Tibial nerve (tissue), 4 donors: ENCODE measurements at places on chromosomes 16 and 17.

DNA sequence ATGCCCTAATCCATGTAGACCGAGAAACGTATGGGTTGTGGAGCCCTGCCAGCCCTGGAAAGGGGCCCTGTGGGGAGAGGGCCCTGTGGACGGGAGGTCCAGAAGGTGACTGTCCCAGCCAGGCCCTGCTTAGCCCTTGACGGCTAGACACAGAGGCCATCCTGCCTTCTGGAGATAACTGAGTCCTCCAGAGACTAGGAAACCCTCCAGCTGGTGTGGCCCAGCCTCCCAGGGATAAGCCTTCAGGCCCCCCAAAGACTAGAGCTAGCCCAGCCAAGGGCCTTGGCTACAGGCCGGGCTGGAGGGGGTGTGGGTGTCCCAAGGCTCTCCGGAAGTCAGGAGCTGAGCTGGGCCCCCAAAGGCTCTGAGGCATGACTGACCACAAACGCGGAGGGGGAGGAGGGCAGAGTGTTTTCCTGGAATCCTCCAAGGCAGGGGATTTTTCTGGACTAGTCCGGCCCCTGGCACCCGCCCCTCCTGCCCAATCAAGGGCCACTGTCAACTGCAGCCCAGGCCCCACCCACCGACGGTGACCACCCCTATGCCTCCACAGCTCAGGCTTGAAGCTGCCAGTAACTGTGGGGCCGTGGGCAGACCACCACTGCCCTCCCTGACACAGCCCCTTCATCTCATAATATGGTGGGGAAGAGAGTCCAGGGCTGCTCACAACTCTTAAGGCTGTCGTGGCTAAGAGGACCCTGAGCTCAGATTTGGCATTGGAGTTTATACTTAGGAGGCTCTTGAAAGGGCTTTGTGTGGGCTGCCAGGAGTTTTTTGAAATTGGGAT is 885 bp upstream of the VASN start:
- H3K27me3 ChIP-seq: no peaks in the 10 kb centered on the region
- peak; percentile 71 for DNase-seq
- no peak overlapping the region for H3K4me3 ChIP-seq
- peak overlapping the region; percentile 81 for H3K27ac ChIP-seq
- H3K4me1 ChIP-seq: peaks cover 55% of the 10 kb centered on the region

DNA sequence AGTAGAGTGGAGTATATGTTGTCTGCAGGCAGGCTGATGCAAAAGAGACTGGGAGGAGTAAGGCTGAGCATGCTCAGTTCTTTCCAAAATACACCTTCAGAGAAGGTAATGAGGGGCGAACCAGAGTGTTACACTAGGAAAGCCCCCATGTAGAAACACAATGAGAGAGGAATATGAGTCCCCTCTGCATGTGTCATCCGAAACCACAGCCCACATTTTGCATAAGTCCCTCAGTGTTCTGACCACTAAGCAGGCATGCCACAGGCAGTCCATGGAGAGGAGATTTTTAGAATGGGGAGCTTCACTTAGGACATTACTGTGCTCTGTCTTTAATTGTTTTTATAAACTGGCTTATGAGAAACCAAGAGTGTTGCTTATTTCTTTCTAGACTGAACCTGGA is 32.0 kb downstream of the SLC6A2 start:
- no peak overlapping the region for H3K4me3 ChIP-seq
- H3K27me3 ChIP-seq: no peaks in the 10 kb centered on the region
- H3K27ac ChIP-seq: no peak overlapping the region
- H3K4me1 ChIP-seq: no peaks in the 10 kb centered on the region

DNA sequence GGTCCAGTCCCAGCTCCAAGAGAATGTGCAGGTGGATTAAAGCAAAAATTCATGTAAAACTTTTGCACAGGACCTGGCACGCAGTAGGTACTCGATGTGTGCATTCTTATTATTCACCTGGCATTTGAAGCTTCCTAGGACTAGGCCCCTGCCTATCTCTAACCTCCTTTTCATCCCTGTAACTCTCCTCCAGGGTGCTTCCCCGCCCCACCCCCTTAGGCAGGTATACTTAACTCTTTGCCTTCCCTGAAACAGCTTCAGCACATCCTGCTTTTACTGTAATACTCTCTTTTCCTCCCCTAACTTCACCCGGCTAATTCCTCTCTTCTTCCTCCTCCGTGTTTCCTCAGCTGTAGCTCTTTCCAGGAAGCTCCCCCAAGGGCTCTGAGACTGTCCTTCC is 54.8 kb downstream of the CDK5R1 start:
- no peak overlapping the region for H3K4me3 ChIP-seq
- no peak for DNase-seq
- H3K27ac ChIP-seq: no peak overlapping the region
- no peaks in the 10 kb centered on the region for H3K36me3 ChIP-seq
- H3K4me1 ChIP-seq: peaks cover 5% of the 10 kb centered on the region

DNA sequence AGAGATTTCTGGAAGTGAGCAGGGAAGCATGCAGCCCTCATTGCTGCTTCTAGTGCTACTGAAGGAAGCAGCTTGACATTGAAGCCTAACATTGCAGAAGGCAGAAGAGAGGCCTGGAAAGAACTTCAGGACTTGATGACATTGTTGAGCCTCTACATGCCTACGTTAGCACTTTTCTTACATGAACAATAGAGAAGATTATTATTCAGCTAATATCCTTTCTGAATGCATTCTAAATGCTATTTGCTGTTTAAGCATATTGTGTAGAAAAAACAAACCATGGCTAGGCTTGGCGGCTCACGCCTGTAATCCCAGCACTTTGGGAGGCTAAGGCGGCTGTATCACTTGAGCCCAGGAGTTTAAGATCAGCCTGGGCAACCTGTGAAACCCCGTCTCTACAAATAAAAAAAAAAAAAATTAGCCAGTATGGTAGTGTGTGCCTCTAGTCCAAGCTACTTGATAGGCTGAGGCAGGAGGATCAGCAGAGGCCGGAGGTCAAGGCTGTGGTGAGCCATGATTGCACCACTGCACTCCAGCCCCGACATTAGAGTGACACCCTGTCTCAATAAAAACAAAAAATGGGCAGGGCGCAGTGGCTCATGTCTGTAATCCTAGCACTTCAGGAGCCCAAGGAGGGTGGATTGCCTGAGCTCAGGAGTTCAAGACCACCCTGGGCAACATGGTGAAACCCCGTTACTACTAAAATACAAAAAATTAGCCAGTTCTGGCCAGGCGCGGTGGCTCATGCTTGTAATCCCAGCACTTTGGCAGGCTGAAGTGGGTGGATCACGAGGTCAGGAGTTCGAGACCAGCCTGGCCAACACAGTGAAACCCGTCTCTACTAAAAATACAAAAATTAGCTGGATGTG is 2.2 kb upstream of the AURKB start:
- H3K4me1 ChIP-seq: no peaks in the 10 kb centered on the region
- H3K27ac ChIP-seq: no peak overlapping the region
- H3K4me3 ChIP-seq: no peak overlapping the region
- H3K36me3 ChIP-seq: no peaks in the 10 kb centered on the region
- no peak for DNase-seq

GRCh38 chr17:80796430-80796861 is 195.2 kb upstream of the CHMP6 start:
- no peaks in the 10 kb centered on the region for H3K36me3 ChIP-seq
- H3K27ac ChIP-seq: no peak overlapping the region
- H3K4me1 ChIP-seq: peaks cover 8% of the 10 kb centered on the region
- no peaks in the 10 kb centered on the region for H3K27me3 ChIP-seq
- H3K4me3 ChIP-seq: no peak overlapping the region
- no peak for DNase-seq

GRCh38 chr16:19645557-19645981 is 72.5 kb downstream of the KNOP1 start:
- H3K27me3 ChIP-seq: no peaks in the 10 kb centered on the region
- peak overlapping the region; percentile 91 for H3K27ac ChIP-seq
- peaks cover 47% of the 10 kb centered on the region for H3K36me3 ChIP-seq
- H3K4me3 ChIP-seq: no peak overlapping the region
- H3K4me1 ChIP-seq: no peaks in the 10 kb centered on the region
- DNase-seq: peak; percentile 79

GRCh38 chr16:24954137-24954536 is 61.0 kb downstream of the ARHGAP17 start:
- no peaks in the 10 kb centered on the region for H3K4me1 ChIP-seq
- H3K27me3 ChIP-seq: no peaks in the 10 kb centered on the region
- no peak overlapping the region for H3K4me3 ChIP-seq
- peaks cover 6% of the 10 kb centered on the region for H3K36me3 ChIP-seq

DNA sequence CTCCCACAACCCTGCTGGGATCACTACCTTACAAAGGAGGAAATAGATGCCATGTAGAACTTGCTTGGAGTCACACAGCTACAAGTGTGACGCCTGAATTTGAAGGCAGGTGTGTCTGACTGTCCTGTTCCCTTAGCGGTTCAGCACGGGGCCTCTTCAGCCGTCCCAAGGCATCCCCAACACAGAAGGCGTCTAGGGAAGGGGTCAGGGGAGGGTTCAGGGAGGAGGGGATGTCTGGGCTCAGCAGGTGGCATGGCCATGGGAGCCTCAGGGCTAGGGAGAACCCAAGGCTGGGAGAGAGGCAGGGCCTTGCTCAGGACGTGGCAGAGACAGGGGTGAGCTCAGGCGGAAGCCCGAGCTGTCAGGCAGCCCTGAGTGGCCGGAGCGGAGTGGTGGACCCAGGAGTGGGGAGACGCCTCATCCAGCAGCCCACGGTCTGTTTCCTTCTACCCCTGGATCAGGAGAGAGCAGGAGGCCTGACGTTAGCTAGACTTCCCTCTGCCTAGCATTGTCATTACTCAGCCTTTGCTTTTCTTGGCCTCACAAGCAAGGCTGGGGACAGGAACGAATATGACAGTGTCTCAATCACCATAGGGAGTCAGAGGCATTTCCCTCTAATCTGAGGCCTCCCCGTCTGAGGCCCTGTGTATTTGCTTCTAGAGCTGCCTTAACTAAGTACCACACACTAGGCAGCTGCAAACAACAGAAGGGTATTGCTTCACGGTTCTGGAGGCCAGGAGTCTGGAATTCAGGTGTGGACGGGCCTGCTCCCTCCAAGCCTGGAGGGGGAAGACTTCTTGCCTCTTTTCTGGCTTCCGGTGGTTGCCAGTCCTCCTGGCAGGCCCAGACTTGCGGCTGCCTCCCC is 31.3 kb upstream of the ANKRD40CL start:
- H3K36me3 ChIP-seq: no peaks in the 10 kb centered on the region
- H3K4me3 ChIP-seq: no peak overlapping the region
- H3K4me1 ChIP-seq: peaks cover 3% of the 10 kb centered on the region
- no peak for DNase-seq
- H3K27ac ChIP-seq: no peak overlapping the region
- H3K27me3 ChIP-seq: no peaks in the 10 kb centered on the region

DNA sequence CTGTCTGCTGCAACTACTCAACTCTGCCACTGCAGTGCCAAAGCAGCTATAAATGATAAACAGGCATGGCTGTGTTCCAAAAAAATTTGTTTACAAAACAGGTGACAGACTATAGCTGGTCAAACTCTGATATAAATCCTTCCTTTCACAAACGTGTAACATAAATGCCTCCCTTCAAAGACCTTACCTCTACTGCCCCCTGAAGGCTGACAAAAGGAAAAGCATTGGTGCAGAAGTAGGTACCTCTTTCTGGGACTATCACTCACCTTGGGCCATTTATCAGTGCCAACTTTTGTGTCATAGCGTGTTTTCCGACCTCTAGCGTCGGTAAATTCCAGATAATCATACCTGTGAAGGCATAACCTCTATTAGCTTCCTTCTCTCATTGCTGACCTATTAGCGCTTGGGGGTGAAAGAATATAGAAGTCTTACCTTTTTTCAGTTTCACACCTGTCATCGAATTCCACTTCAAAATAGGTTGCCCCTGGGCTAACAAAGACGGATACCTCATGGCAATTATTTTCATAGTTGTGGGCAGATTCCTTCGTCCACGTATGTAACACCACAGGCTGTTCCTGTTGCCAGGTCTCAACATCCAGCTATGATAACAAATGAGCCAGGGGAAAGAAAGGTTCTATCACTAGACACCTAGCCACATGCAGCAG is 67.9 kb downstream of the ZZEF1 start:
- H3K4me1 ChIP-seq: no peaks in the 10 kb centered on the region
- H3K27ac ChIP-seq: no peak overlapping the region
- H3K27me3 ChIP-seq: no peaks in the 10 kb centered on the region
- DNase-seq: no peak
- H3K36me3 ChIP-seq: peaks cover 16% of the 10 kb centered on the region
- no peak overlapping the region for H3K4me3 ChIP-seq

DNA sequence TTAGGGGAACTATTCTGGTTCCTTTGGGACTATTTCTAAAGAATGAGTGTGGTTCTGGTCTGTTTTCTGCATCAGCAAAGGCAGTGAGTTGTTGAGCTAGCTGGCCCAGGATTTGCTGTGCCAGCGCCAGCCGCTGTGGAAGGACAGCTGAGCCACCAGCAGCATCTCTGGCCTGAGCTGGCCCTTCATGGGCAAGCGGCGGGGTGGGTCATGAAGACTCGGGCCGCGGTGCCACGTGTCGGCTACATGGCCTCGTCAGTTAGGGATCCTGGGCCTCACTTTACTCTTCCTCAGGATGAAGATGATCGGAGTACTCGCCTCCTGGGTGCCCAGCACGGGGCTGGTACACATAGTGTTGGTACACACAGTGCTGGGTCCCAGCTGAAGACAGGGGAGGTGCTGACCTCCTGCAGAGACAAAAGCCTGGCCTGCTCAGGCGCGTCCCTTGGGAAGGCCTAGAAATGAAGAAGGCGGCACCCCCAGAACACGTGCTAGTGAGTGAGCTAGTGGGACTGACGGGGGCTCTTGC is 17.9 kb upstream of the FAAP100 start:
- no peaks in the 10 kb centered on the region for H3K27me3 ChIP-seq
- H3K4me1 ChIP-seq: peaks cover 18% of the 10 kb centered on the region
- no peak overlapping the region for H3K4me3 ChIP-seq
- no peak for DNase-seq
- no peak overlapping the region for H3K27ac ChIP-seq

DNA sequence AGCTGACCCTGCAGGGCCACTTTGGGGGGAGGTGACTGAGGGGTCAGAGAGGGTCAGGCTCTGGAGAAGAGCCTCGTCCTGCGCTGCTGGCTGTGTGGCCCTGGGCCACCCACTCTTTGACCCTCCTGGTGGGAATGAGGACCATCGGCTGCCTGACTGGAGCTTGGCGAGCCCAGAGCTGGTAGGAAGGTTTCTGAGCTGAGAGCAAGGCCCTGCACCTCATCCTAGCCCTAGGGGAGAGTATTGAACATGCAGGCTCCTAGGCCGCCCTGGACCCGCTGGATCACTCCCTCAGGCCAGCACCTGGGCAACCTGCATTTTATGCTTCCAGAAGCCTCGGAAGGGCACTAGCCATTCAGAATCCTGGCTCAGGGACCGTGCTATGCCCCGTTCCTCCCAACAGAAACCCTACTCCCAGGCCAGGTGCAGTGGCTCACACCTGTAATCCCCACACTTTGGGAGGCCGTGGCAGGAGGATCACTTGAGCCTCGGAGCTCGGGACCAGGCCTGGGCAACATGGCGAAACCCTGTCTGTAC is 14.5 kb downstream of the MAP2K3 start:
- no peak overlapping the region for H3K4me3 ChIP-seq
- H3K4me1 ChIP-seq: no peaks in the 10 kb centered on the region
- no peak overlapping the region for H3K27ac ChIP-seq
- no peak for DNase-seq
- H3K27me3 ChIP-seq: no peaks in the 10 kb centered on the region
